ENCODE measurements at places on chromosomes 16 and 17.

- no peak for DNase-seq
These were observed 42.0 kb downstream of the RPA1 start for GRCh38 chr17:1871756-1872155.

GRCh38 chr16:87880117-87880696, 10.9 kb upstream of the SLC7A5 start:
- no peak for DNase-seq

DNA sequence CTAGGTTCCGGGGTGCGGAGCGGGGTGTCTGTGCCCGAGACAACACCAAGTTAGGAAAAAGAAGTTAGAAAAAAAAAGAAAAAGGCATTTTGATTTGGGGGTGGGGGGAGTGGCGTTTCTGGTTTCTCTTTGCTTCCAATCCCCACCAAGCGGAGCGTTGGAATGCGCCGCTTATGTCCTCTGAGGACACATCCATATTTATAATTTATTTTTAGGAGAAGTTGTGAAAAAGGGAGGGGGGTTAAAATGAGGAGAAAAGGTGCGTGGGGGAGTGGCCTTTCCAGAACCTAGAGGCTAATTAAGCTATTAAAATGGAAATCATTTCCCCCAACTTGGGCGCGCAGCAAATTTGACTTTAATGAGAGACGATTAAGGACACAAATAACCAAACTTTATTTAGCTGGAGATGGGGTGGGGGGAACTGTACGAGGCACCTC, 232.1 kb downstream of the MRTFB start:
- DNase-seq: no peak

DNA sequence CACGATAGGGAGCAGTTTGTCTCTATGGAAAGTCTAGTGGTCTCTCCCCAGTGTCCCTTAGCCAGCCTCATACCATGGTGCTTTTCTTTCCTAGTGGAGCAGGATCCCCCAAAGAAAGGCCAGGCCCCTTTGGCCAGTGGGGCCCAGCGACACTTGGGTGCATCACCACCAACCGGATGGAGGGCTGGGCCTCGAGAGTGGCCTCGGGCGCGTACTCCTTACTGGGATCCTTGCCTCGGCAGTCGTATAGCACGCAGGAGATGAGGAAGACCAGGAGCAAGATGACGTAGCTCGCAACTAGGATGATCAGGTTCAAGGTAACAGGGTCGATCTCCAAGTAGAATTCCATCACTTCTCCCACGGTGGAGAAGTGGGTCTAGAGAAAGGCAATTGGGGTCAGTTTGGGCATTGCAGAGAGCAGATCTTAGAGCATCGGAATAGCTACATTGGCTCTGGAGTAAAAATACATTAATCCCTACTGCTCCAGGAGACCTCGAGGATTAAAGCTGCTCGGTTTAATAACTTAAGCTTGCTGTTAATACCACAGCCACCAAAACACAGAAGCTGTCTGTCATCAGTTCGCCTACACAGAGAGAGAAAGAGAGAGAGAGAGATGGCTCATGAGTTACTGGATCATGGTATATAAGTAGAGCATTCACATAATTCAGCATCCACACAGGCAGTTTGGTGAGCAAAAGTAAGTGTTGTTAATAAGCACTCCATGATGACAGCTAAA, at the start of gene SMIM36:
TSS of gene SMIM36 (minus strand) at position 467 of the 736 bp plus-strand sequence.
- DNase-seq: no peak

DNA sequence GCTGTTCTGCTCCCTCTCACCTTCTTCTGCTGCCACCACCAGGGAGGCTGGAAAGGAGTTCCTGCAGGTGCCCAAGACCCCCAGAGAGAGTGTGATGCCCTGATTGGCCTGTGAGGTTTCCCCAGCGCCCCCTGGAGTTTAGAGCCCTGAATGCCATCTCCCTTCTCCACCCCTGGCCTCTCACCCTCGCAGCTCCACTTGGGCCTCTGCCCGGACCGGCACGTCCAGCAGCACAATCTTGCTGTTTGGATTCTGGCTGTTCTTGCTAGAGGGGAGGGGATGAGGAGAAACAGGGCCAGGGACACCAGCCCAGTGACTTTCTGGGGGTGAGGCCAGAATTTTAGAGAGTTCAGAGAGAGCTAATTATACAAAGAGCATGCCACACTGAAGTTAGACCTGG, 12.5 kb upstream of the FAM171A2 start:
- DNase-seq: peak; percentile 36

DNA sequence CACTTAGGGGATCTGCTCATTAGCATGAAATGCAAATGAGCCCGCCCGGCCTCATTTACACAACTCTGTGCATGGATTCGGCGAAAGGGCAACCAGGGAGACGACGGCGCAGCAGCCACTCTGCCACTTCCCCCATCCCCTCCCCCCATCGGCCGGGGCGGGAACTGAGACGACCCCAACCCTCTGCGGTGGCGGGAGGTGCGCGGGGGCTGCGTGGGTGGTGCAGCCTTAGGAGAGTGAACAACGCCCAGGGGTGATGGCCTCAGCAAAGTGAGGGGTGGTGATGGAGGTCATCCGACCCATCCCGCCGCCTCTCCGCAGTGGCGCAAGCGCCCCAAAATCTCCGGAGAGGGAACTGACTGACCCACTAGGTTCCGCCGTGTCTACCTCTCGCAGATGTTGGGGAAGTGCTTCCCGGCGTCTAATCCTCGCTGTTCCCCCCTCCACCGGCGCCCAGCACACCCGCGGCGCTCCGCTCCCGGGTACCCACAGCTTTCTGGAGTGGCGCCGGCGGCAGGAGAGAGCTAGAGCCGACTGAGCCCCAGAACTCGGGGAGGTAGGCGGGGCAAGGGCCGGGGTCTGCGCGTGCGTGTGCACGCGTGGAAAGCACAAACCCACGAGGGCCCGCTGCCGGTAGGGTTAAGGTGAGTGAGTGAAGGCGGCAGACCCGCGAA, 1.4 kb upstream of the CACNA1G start:
- peak; percentile 45 for DNase-seq

DNA sequence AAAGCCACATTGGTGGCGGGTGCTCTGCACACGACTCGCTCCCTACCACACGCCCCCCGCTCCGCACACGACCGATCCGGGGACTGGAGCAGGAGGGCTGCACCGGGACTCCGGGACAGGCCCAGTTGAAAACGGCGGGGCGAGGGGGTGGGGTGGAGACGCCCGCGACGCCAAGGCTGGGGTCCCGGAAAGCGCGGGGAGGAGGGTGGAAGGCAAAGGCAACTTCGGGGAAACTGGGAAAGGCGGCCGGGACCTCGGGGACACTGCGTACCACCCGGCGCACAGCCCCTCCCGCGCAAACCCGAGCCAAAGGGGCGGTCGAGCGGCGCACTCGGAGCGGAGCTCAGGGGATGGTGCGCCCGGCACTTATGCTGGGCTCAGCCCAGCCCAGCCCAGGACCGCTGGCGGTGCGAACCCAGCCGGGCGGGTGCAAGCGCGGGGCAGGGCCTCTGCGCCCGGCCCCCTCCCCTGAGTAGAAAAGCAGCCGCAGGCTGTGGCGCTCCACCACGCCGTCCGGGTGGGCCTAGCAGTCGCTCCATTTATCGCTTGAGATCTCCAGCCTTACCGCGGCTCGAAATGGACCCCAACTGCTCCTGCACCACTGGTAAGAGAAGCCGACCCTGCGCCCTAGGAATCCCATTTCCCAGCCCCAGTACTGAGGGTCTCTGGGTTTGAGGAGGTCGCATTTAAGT, at the start of gene MT1M:
TSS of gene MT1M (plus strand) at position 504 of the 692 bp plus-strand sequence. CDS start at position 577, 73 bp downstream.
- no peak for DNase-seq

- no peak for DNase-seq
These were observed 351.2 kb upstream of the DYNLRB2 start for GRCh38 chr16:80189476-80190175.

- DNase-seq: no peak
These were observed 7.1 kb upstream of the ASGR1 start for GRCh38 chr17:7186241-7186640.

DNA sequence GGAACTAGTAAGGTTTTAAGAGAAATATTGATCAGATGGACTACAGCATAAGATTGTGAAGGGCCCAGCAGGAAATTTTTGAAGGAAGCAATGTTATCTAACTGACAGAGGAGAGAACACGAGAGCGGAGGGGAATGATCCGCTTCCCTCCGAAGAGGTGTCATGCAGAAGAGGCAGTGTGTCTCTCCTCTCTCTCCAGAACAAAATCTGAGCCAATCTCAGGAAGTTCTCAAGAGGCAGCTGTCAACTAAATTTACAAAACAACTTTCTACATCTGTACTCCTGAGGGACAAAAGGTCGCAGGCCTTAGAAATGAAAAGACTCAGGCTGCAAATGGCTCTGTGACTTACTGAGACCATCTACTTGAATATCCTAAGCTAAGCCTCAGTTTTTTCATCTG, 224.6 kb upstream of the CDH5 start:
- no peak for DNase-seq

- peak; percentile 21 for DNase-seq
These were observed 109.8 kb downstream of the CDK5R1 start for GRCh38 chr17:32596628-32597027.

- DNase-seq: no peak
These were observed 32.1 kb downstream of the IST1 start for GRCh38 chr16:71927383-71927782.

- no peak for DNase-seq
These were observed 98.3 kb downstream of the ZNF423 start for GRCh38 chr16:49757559-49758069.

DNA sequence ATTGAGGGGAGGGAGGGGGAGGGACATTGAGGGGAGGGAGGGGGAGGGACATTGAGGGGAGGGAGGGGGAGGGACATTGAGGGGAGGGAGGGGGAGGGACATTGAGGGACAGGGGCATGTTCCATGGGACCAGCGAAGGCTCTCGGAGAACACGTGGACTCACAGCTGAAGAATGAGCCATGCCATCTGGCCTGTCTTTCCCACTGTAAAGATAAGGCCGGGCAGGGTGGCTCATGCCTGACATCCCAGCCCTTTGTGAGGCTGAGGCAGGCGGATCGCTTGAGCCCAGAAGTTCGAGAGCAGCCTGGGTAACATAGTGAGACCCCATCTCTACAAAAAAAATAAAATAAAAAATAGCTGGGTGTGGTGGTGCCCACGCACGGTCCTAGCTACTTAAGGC, 32.5 kb downstream of the RPH3AL start:
- no peak for DNase-seq

DNA sequence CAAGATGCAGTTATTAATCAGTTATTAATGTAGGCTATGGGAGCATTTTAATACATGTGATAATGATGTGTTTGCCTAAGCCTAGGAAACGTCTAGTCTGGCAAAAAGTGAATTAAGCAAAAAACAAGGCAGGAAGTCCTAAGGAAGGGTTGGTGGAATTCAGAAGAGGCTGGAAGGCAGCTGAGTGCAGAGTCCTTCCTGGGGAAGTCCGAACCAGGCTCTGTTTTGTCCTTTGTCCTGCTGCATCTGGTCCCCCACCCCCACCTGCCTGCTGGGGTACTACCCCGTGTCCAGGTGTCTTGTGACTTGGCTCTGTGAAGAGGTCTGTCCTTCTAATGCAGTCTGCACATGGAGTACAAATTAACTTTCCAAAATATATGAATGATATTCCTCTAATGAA, 1.5 kb upstream of the MYH10 start:
- no peak for DNase-seq

GRCh38 chr17:51385208-51385607, 124.9 kb downstream of the UTP18 start:
- no peak for DNase-seq

DNA sequence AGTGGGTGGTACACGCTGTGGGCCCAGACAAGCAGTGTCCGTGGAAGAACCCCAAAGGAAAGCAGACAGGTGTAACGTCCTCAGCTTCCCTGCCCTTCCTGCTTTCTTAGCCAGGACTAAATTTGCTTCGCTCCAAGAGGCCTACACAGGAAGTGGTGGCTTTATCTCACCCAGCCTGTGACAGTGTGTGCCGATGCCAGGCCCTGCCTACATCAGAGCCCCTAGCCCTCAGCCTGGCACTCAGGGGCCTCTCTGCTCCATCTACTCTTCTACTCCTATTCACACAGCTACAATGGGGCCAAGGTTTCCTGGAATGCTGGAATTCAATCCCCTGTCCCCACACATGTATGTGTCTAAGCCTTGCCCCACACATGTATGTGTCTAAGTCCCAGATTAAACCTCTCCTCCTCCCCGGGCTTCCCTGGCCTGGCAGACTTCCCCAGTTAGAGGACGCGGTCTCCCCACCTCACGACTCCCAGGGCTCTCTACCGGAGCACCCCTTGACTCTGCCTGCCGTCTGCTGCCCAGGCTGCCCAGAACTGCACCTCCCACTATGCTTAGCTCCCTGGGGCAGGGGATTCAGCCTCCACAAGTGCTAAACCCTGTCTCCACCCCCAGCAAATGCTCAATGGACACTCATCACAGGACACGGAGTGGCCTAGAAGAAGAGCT, 8.2 kb downstream of the PGAP3 start:
- peak; percentile 43 for DNase-seq

GRCh38 chr16:88880226-88881006, 14.0 kb upstream of the PABPN1L start:
- no peak for DNase-seq

- no peak for DNase-seq
These were observed 2287.0 kb downstream of the TP53TG3F start for GRCh38 chr16:35746281-35746962.

GRCh38 chr17:79285973-79286372, 211.3 kb downstream of the ENGASE start:
- no peak for DNase-seq

GRCh38 chr17:80008383-80008840, 27.3 kb downstream of the TBC1D16 start:
- peak; percentile 90 for DNase-seq

- no peak for DNase-seq
These were observed 1.2 kb downstream of the LAT start for GRCh38 chr16:28986046-28986445.

DNA sequence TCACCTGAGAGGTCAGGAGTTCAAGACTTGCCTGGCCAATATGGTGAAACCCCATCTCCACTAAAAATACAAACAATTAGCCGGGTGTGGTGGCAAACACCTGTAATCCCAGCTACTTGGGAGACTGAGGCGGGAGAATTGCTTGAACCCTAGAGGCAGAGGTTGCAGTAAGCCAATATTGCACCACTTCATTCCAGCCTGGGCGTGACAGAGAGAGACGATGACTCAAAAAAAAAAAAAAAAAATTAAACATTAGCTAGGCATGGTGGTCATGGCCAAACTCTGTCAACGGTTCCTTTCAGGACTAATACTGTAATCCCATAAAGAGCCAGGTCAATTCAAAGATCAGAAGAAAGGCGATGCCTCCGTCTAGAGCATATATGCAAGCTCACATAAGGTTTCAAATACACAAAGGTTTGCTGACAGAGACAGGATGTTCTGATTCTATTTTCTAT, 2.4 kb downstream of the RNF157 start:
- DNase-seq: no peak

DNA sequence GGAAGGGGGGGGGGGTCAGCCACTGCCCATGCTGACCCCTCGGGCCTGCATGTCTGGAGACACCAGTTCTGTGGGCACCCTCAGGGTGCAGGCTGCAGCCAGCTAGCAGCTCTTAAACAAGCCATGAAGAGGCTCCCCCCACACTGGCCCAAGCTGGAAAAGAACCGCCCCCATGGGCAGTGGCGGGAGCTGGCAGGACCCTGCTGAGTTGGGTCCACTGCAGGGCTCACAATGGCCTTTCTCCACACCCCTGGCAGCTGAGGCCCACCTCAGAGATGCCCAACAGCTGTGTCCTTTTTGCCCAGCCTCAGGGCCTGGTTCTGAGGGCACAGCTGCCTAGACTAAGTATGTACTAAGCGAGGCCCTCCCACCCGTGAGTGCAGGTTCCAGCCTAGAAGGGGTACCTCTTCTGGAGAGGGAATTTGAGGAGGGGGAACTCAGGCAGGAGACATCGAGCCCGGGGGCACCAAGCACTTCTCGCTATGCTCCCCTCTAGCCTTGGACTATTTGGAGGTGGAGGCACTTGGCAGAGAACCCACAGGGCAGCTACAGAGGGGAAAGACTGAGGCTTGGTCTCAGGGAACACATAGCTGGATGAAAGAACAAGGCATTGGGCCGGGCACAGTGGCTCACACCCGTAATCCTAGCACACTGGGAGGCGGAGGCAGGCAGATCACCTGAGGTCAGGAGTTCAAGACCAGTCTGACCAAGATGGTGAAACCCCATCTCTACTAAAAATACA, 3.2 kb downstream of the THRA start:
- no peak for DNase-seq
